ENCODE measurements at places on chromosomes 1 and 21. TPM values are rescaled to one million over a fixed set of nuclear protein-coding genes. Genes with fewer than 3 reads are reported as not detected.

Gene ST6GALNAC5
- not detected for total RNA-seq

Gene LGALS8
- total RNA-seq: 36.0 TPM

Gene SLC44A5
- total RNA-seq: 0.69 TPM

Gene KCNJ6
- total RNA-seq: not detected

Gene MRAP
- not detected for total RNA-seq

All from activated B cell treated with CpG ODN at 0.5 μM for 24 hours (primary cell).